ENCODE measurements at places on chromosomes 6 and 20.

DNA sequence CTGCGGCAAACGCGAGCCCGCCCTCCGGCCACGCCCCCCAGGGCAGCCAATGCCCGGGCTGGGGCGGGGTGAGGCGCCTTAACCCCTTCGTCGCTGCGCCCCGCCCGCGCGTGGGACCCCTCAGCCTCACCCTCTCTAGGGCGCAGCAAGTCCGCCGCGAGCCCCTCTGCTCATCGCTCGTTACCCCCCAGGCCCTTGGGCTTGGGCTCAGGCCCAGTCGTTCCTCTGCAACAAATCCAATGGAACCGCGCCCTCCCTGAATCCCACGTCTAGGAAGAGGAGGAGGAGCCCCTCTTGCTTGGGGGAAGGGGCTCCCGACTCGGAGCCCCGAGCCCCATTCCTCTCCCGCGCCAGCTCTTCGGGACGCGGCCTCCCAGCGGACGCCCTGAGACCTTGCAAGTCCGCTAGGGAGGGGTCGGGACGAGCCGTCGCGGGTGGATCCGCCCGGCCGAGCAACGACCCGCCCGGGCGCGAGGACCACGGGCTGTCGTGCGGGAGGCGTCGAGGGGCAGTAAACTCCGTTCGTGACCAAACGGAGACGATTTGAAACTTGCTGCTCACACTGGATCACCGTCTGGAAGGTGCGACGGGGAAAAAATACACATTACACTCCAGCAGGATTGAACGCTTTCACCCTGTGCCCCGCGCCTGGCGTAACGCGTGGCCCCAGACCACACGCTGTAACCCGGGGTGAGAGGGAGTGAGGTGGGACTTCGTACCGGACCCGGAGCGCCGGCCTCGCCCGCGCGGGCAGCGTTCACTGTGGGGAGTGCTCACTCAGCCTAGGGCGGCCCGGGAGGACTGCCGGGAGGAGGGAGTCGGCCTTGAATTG lies 477 bp upstream of the LZTS3 start:
- DNase-seq, result peak; percentile 89

GRCh38 chr6:35208419-35208818 lies 5.3 kb upstream of the SCUBE3 start:
- no peak for DNase-seq

- no peak for DNase-seq
These were observed 27.1 kb upstream of the BEND6 start for GRCh38 chr6:56927538-56928453.

DNA sequence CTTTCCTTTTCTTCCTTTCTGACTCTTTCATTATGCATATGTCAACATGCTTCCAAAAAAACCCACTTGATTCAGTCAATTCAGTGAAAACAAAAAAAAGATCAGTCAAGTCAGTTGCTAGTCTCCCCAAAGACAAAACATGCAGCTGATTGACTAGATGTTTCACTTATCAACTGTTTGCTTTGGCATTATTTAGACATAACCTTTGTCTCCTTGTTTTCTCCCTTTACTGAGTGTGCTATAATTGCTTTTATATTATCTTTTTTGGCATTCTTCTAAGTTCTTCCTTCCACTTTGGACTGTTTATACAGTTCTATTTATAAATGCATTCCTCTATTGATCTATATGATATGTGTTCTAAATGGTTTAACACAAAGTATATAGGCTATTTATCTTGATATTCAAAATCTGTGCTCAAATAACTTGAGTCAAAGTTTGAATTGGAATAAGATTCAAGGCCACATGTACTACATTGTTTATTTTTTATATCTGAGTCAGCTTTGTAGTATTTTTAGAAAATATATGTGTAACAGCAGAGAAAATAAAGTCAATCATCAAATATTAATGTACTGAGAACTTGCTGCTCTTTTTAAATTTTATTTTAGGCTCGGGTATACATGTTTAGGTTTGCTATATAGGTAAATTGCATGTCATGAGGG lies 260.5 kb downstream of the CENPW start:
- no peak for DNase-seq

- no peak for DNase-seq
These were observed 309.7 kb upstream of the IMPG1 start for GRCh38 chr6:76382201-76382600.

- no peak for DNase-seq
These were observed 210.2 kb downstream of the TMEM200A start for GRCh38 chr6:130575971-130576370.

DNA sequence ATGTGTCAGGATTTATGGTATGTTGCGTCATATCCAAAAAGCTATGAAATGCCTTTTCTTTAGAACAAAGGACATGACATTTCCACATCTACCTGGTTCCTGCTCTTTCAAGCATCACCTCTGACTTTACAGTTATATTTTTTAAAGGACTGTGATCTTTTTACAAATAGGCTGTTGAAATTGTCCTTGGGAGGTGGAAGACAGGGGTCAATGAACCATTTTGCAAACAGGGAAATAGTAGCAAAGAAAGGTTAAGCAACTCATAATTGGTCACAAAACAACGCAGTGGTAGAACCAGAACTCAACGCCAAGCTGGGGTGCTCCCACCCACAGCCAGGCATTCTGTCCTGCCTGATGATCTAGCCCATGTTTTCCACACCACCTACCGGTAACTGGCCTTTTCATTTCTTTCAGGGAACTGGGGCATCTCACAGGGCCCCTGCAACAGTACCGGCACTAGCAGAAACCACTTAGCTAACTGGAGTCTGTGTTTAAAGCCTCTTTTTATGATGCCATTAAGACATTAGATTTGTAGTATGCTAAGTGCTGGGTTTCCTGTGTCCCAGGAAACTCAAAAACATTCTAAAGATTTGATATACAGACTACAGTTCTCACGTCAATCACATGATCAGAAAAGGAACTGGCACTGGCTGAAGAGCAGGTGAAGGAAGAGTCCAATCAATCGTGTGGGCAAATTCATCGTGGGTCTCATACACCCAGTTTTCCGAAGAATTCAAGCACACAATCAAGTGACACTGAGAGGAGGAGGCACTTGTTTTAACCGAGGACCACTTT lies 13.9 kb downstream of the ZNF217 start:
- DNase-seq, result peak; percentile 25

- DNase-seq, result no peak
These were observed 2.0 kb upstream of the ZNFX1 start for GRCh38 chr20:49279677-49280462.

DNA sequence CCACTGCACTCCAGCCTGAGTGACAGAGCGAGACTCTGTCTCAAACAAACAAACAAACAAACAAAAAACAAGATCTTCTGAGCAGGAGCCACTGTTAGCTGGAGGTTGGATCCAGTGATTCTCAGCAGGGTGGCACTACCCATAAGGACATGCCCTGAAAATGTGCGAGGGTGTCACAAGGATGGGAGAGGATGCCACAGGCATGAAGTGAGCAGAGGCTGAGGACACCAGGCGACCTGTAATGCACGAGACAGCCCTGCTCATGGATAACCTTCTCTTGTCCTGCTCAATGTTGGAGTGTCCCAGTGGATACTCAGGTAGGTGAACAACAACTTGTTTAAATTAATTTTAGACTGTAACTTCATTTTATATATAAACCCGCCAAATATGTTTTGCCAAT lies 76.8 kb downstream of the KCNB1 start:
- DNase-seq, result no peak

GRCh38 chr6:94559829-94560537 lies 1017.4 kb upstream of the MANEA start:
- DNase-seq, result no peak

DNA sequence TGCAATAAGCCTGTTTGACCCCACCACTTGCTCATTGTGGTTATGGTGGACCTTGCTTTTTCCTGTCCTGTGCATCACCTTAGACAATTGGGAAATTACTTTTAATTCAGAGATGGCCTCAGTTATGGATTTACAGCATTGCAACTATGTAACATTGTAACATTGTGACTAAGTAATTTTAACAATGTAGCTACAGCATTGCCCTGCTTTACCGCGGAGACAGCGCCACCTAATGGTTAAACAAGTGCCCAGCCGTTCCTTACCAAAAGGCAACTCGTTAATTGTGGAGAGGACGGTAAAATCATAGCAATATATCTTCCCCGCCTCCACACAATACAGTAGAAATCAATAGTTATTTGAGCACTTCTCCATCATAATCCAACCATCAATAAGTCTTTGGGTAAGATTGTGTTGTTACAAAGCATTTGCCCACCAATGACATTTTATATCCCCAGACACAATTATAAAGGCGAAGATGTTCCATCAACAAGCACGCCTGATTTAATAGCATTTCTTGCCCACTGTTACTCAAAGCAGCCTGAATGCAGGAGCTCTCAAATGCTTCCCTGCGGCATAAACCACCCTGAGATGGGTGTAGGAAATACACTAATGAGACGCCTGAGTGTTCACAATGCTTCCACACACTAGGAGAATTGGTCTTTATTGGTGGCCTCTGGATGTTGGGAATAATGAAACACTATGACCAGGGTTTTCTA lies 93.7 kb downstream of the PROKR2 start:
- DNase-seq, result no peak

- no peak for DNase-seq
These were observed 92.9 kb downstream of the MAP3K5 start for GRCh38 chr6:136699358-136699757.

GRCh38 chr6:33781131-33781975 lies 7.6 kb downstream of the LEMD2 start:
- DNase-seq, result no peak

GRCh38 chr20:3202965-3203314 lies 1.5 kb downstream of the DDRGK1 start:
- DNase-seq, result no peak

GRCh38 chr20:48683467-48684175 lies 144.2 kb downstream of the PREX1 start:
- DNase-seq, result no peak

DNA sequence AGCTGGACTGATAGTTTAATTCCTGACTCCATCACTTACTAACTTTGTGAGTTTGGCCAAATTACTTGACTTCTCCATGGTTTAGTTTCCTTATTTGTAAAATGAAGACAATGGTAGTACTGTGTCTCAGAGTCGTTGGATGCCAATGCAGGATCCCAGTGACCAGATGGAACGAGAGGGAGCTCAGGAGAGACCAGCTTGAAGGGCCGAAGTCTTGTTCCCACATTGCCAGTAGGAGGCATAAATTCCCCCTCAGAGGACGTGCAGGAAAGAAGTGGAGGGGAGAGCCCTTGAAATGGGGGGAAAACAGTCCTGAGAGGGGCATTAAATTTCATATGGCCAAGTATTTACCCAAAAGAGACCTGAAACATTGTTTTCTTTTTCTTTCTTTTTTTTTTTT lies 2.1 kb upstream of the MUC22 start:
- DNase-seq, result peak; percentile 27

DNA sequence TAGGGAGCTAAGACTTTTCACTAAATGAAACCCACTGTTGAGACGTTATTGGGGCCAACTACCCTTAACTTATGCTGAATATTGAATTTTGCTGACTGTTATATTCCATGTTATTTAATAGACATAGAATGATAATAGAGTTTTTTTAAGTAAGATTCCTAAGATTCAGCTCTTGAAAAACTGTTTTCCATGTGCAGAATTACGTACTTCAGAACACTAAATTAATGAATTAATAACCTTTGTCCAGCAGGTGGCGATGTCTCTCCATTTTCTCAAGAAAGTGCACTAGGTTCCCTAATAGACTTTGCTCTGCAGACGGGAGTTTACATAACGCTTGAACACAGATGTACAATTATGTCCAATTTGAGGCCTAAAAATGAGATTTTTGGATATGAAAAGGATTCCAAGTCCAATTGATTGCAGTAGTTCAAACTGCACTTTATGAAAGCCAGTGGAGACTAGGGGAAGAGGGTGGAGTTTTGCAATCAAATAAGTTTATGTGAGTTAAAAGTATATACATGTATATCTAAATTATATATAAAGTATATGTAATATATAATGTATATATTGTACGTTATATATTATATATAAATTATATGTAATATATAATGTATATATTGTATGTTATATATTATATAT lies 282.1 kb downstream of the UST start:
- DNase-seq, result no peak

GRCh38 chr6:129875610-129876520 lies 14.8 kb upstream of the TMEM244 start:
- DNase-seq, result no peak

- DNase-seq, result no peak
These were observed 492.5 kb upstream of the MANEA start for GRCh38 chr6:95084867-95085266.

GRCh38 chr6:158707120-158707820 lies 57.4 kb downstream of the SYTL3 start:
- DNase-seq, result no peak

DNA sequence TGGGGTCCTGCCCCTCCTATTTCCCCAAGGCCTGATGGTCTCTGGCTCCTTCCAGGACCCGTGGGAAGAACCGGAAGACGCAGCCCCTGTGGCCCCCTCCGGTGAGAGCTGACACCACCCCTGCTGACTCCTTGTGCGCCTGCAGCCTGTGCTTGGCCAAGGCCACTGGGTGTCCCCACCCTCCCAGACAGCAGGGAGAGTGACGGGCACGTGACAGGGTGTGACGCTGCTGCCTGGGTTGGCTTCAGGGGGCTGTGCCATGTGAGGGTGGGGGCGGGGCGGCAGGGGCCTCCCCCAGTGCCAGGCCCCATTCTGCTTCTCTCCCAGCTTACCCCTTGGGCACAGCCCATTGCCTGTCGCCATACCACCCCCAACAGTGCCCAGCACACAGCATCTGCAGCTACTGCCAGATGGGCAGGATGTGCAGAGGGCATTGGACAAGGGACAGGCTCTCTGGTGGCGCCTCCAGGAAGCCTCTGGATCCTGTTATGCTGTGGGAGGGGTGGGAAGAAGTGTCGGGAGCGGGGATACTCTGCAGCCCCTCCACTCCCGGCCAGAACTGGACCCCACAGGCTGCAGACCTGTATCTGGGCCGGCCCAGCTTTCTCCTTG lies 2.9 kb downstream of the BIRC7 start:
- DNase-seq, result no peak

GRCh38 chr6:57255451-57256169 lies 33.5 kb upstream of the RAB23 start:
- no peak for DNase-seq

- no peak for DNase-seq
These were observed 461.9 kb downstream of the GJA1 start for GRCh38 chr6:121897337-121897760.

- no peak for DNase-seq
These were observed 1.3 kb downstream of the KPNA5 start for GRCh38 chr6:116682334-116682712.

- no peak for DNase-seq
These were observed 81.7 kb upstream of the NFATC2 start for GRCh38 chr20:51624157-51624731.

DNA sequence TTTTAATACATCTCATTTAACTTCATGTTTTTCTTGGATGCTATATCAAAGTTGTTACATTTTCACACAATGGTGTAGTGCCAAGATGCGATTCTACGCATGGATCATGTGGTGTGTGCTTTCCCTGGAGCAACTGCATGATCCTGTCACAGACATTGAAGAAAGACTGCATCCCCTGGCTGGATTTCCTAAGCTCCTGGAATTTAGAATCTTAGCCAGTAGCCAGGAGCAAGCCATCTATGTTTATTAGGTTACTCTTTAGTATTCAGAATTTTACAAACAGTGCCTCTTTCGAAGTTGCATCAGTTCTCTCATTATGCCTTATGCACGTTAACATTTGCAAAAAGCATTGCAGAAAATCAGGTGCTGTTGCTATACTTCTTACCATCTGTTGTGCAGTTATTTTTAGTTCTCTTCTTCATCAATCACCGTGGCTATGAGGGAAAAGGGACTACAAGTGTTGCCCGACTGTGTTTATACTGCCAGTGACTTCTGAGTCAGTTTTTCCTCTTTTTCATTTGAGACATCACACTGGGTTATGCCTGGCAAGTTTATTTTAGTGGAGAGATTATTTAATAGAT lies 584.2 kb downstream of the BCKDHB start:
- no peak for DNase-seq
